ENCODE measurements at places on chromosomes 2 and 18.

GRCh38 chr2:196415384-196415783, 224.1 kb upstream of the CCDC150 start:
- peak; percentile 70 for DNase-seq

GRCh38 chr2:70460333-70460732, 93.3 kb downstream of the TGFA start:
- DNase-seq: no peak

DNA sequence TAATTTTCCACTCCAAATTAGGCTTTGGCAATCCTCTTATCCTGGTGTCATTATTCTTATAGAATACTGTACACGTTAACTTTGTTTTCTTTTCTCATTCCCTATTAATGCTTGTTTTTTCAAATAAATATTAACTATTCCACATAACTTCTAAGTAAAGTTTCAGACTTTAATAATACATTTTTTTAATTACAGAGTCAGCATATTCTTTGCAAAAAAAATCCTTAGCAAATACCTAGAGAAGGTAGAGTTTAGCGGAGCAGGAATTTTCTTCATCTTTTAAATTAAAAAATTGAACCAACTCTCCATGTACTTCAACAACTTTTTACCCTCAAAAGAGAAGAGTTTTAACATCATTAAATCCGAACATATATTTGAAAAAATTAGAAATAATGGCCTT, 45.2 kb downstream of the RPRM start:
- no peak for DNase-seq

DNA sequence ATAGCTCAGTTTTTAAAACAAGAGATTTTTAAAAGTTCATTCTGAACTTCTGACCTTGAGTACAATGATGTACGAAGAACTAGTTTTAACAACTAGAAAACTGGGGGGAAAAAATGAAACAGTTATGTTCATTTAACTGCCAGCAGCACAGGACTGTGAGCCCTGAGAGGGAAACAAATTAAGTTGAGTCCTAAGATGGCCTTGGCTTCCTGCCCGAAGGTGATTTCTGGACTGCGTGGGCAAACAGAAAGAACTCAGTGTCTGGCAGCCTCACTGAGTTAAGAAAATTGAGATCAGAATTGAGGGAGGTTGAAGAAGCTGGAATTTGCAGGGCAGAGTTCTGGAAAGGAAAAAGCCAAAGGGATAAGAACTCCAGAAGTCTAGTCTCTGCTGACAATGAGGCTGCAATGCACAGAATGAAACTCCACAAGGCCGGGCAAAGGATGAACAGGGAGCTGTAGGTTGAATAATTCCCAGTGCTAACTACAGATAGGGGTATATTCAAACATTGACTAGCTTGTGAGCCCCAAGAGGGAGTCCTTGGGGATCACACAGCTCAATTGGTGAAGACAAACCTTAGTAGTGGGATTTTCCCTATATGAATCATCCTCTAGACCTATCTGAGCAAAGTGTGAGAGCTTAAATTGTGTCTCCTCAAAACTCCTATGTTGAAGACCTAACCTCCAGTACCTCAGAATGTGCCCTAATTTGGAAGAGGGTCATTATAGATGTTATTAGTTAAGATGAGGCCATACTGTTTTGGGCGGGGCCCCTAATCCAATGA, 13.1 kb upstream of the CRACDL start:
- DNase-seq: no peak

DNA sequence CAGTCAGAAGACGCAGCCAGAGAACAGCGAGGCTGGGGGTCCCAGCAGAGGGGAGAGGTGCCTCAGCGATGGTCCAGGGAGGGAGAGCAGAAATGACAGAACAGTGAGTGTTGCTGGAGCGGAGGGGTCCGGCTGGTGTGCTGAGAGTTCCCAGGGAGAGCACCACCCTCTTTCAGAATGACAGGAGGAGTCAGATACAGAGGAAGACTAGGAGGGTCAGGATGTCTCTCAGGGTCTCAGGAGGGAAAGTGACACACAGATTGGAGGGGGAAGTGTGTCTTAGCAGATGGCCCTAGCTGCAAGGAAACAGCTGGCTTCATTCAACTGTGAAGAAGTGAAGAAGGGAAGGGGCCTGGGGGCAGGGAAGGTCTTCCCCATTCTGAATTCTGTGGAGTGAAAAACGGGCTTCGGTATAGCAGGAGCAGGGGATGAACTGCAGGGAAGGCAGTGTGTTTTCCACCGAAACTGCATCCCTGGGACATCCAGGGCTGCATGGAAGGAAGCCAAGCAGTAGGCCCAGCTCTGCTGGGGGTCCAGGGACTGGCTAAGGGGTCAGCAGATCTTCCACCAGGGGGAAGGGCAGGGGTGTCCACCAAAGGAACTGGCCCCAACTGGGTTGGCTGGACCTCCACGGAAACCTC, 90.0 kb upstream of the OTOS start:
- no peak for DNase-seq

- no peak for DNase-seq
These were observed 38.0 kb downstream of the NPC1 start for GRCh38 chr18:23548275-23548674.

DNA sequence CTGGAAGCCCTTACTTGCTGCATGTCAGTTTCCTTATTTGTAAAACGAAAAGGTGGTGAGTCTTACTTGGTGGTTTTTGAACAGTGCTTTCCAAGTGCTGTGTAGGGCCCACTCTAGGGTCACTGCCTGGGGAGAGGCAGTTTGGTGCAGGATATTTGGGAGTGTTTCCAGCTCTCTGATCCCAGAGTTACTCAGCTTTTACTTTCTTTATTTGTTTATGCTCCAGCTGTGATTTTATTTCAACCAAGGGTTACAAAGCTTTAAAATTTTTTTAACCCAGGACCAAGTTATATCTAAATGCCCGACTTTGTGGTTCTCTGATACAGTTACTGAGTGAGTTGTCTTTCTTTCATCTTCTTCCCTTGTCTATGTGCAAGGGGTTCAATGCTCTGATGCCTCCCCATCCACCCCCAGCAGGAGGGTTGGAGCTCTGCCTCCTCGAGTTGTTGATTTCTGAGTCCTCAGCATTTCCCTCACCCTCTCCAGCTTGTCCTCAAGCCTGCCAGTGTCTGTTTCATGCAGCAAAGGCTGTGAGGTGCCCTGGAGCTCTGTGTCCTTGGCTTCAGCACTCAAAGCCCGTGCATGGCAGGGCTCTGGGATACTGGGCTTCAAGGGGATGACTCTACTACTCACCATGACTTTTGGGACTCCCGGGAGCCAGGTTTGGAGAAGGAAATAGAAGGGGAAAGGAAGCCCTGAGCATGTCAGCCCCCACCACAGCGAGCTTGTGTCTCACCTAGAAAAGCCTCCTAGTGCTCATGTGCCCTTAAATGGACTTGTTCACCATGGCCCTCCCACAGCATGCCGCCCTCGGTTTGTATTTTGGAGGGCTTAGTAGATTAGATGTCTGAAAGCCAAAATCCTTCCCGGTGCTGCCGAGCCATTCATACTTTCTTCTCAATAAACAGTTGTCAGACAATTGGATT, 236.8 kb downstream of the SETBP1 start:
- no peak for DNase-seq

- no peak for DNase-seq
These were observed 1.8 kb downstream of the PRR30 start for GRCh38 chr2:27137322-27137935.

DNA sequence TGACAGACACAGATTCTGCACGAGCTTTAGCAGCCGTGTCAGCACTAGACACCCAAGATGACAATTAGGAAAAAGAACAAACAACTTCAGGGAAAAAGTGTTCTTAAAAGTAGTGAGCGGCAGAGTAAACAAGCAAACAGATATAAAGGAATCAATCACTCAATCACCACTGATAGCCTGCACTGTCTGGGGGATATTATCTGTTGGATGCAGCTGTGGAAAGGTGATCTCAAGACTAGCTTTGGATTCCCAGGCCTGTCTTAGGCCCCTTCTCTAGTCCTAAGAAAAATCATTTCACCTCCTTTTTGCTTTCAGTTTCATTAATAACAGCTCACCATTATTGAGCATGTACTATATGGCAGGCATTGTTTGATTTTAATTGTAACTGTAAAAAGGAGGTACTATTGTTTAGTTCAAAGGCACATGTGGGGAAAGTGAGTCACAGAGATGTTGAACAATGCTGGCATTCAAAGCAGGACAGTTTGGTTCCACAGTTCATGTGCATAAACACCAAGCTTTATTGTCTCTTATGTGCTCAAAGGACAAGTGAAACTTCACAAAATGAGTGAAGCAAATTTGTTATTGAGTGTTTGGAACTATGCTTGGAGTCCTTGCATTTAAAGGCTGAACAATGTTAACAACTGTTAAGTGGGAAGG, 147.3 kb upstream of the TCF4 start:
- DNase-seq: no peak

GRCh38 chr18:49630246-49630699, 68.4 kb downstream of the LIPG start:
- no peak for DNase-seq

- no peak for DNase-seq
These were observed 383.0 kb upstream of the SMIM21 start for GRCh38 chr18:75810516-75810915.

DNA sequence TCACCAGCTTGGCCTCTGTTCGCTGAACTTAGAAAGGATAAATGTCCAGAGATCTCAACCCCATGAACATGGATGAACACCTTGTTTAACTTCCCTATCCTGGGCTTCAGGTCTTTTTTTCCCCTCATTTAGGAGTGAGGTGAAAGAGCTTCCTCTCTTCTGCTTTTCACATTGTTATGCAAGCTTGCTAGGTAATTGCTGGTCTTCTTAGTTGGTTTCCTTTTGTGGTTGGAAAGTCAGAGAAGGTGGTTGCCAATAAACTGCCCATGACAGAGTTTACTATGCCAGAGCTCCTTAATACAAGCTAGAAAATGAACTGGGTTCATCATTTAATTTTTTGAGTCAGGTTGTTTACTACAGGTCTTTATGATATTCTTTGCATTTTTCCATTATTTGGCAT, 16.6 kb downstream of the SLC9A4 start:
- DNase-seq: no peak

GRCh38 chr2:126749537-126749936, 93.6 kb downstream of the GYPC start:
- DNase-seq: peak; percentile 44

- peak; percentile 87 for DNase-seq
These were observed 66.6 kb downstream of the ADNP2 start for GRCh38 chr18:80175451-80176204.

DNA sequence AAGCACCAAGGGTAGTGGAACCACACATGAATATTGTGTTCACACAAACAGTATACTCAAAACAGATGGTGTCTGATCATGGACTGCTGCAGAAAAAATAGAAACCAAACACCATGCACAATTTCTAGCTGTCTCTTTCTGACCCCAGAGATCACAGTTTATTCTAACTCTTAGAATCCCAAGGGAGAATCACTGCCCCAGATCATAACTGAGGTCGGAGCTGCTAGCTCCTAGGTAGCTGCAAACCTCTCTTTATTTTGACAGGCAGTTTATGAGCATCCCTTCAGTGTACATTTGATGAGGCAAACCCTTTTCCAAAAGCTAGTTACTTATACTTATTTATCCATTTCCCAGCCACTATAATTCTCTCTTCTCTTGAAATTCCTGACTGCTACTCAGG, 439.1 kb upstream of the HNMT start:
- DNase-seq: no peak

DNA sequence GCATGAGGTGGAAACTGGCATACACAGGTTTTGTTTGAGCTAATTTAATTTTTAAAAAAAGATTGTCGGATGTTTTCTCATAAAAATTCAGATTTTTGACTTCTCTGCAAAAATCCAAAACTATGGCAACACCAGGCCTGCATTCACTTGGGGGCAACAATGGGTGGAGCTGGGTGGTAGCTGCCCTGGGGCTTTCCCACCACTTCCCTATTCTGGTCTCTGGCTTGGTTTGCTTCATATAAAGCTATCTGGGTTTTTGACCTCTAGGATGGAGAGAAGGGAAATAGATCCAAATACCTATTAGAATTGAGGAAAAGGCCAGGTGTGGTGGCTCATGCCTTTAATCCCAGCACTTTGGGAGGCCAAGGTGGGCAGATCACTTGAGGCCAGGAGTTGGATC, 5.5 kb upstream of the CYP27A1 start:
- no peak for DNase-seq

DNA sequence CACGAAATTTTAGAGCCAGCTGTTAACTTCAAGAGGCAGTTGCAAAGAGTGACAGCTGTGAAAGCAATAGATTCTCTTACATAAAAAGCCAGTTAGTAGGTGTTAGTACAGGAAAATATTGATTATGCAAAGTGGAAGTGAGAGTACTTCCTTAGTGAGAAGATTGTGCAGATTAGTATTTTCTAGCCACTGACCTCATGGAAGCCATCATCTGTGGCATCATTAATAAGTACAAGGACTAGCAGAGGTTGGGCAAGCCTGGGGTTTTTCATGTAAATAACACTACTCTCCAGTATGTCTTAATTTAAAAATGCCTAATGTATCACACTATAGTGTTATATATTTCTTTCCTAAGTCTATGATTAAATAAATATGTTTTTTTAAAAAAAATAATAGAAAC, 166.2 kb upstream of the DTNA start:
- no peak for DNase-seq

GRCh38 chr2:129101186-129101585, 782.5 kb upstream of the HS6ST1 start:
- no peak for DNase-seq

- DNase-seq: no peak
These were observed 133.7 kb upstream of the MEIS1 start for GRCh38 chr2:66301022-66301766.

GRCh38 chr2:224904381-224904780, 137.9 kb downstream of the DOCK10 start:
- no peak for DNase-seq

DNA sequence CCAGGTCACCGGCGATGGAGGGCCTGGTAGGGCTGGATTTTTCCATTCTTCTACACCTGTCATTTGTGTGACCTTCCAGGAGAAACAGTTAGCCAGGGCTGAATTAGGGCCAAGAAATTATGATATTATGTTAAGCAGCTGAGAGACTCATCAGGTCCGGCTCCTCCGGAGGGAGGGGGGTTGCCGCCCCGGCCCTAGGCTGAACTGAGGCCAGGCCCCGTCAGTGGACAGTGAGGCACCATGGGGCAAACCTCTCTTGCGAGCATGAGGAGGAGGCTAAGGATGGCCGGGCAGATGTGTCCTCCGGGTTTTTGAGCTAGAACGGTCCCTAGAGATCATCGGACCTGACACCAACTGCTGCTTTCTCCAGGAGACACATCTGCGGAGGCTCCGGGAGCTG, 150.1 kb downstream of the SOX11 start:
- no peak for DNase-seq

DNA sequence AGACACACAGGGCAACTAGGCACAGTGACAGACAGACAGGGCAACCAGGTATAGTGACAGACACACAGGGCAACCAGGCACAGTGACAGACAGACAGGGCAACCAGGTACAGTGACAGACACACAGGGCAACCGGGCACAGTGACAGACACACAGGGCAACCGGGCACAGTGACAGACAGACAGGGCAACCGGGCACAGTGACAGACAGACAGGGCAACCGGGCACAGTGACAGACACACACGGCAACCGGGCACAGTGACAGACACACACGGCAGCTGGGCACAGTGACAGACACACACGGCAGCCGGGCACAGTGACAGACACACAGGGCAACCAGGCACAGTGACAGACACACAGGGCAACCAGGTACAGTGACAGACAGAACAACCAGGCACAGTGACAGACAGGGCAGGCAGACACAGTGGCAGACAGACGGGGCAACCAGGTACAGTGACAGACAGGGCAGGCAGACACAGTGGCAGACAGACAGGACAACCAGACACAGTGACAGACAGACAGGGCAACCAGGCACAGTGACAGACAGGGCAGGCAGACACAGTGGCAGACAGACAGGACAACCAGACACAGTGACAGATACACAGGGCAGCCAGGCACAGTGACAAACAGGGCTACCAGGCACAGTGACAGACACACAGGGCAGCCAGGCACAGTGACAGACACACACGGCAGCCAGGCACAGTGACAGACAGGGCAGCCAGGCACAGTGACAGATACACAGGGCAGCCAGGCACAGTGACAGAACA, 64.7 kb upstream of the RAB6C start:
- no peak for DNase-seq

Measured in Jurkat, Clone E6-1 (cell line).